K562 (cell line): ENCODE measurements at places on chromosomes 5 and 9.

DNA sequence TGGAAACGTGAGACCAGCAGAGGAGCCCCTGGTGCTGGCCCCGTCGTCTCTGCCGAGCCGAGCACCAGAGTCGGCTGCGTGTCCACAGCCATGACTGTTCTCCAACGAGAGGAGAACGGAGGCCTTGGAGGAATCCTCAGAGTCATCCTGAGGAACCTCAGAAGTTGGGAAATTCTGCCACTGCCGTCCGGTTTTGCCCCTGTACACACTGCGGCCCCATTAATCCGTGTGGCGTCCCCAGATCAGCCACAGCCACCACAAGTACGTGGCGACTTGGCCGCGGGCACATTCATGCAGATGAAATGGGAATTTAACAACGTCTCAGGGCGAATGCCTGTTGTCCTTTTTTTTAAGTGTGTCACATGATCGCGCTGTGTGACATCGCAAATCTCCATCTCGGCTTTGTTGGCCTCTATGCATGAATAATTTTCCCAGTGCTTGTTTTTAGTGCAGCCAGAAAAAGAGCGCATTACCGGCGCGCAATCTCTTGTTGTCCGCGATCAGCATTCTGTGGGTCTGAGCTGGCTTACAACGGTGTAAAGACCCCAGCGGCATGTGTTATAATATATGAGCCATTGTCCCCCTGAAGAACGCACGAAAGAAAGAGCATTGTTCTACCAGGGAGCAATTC is 323.0 kb upstream of the IRX4 start:
- DNase-seq, result no peak
- no peak overlapping the region for H3K4me3 ChIP-seq
- H3K27me3 ChIP-seq, result peaks cover 8% of the 10 kb centered on the region
- H3K27ac ChIP-seq, result no peak overlapping the region
- no peaks in the 10 kb centered on the region for H3K4me1 ChIP-seq

DNA sequence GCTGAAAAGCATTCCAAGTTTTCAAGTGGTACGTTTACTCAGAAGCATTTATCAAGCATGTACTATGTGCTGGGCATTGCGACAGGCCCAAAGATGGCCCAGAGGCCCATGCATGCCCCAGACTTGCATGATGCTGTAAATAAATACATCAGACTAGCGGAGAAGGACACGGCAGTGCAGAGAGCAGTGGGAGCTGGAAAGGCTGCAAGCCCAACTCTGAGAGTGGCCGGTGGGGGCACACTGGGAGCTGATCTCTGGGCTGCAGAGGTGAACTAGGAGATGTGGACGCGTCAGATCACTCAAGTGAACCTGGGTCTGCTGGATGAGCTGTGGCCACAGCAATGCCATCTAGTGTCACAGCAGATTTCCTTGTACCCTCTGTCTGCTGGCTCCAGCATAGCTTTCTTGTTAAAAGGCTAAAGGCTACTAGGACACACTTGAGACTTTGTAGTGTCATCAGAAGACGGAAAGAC is 246.9 kb downstream of the FANCC start:
- H3K4me3 ChIP-seq, result no peak overlapping the region
- H3K27ac ChIP-seq, result no peak overlapping the region

DNA sequence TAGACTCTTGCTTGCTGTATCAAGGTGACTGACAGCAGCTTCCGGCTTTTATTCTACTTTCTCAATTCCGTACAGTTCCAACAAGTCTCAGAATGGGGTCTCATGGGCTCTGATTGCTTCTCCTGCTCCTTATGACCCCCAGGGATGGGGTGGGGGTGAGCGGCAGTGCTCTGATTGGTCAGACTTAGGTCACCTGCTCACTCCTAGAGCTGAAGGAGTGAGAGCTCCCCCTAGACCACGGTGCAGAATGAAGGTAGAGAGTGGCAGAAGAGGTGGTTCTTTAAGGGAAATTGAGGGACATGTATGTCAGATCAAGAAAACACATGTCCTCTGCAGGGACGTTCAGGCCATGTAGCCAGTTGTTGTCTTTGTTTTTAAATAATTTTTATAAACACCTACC is 115.2 kb downstream of the C9orf152 start:
- peak; percentile 29 for DNase-seq
- H3K27me3 ChIP-seq, result no peaks in the 10 kb centered on the region
- no peak overlapping the region for H3K4me3 ChIP-seq
- H3K36me3 ChIP-seq, result no peaks in the 10 kb centered on the region

GRCh38 chr5:113510836-113511451 is 2.5 kb upstream of the YTHDC2 start:
- DNase-seq, result no peak
- peaks cover 6% of the 10 kb centered on the region; the same call in 1 of the 2 replicates for H3K4me1 ChIP-seq
- H3K4me3 ChIP-seq, result no peak overlapping the region
- H3K27ac ChIP-seq, result no peak overlapping the region
- peaks cover 7% of the 10 kb centered on the region for H3K36me3 ChIP-seq
- no peaks in the 10 kb centered on the region; the same call in 1 of the 2 replicates for H3K27me3 ChIP-seq

DNA sequence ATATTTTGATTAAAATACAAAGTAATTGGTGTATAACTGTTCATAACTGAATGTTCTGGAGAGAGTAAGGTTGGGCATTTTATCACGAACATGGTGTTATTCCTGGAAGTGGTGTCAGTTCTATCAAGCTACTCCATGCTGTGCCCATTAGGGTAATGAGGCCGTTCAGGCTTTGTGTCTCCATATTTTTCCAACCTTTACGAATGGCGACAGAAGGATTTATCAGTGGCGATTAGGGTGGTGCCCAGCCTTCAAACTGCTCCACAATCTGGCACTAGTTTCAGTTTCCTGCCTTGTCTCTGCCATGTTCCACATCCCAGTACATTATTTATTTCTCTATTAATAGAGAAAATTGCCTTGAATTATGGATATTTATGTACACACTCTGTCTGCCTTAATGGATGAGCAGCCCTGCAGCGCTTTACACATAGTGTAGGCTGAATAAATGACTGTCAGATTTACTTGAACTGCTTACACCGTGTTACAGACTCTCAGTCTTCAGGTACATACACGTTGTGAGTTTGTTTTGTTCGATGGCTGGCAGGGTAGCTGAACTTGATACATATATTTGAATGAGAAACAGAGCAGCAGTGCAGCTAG is 23.9 kb upstream of the TMC1 start:
- no peaks in the 10 kb centered on the region for H3K36me3 ChIP-seq
- H3K4me1 ChIP-seq, result no peaks in the 10 kb centered on the region; the same call in 1 of the 2 replicates
- H3K4me3 ChIP-seq, result no peak overlapping the region
- DNase-seq, result no peak

GRCh38 chr9:12880406-12881015 is 105.7 kb downstream of the LURAP1L start:
- no peak overlapping the region for H3K27ac ChIP-seq
- H3K27me3 ChIP-seq, result no peaks in the 10 kb centered on the region

DNA sequence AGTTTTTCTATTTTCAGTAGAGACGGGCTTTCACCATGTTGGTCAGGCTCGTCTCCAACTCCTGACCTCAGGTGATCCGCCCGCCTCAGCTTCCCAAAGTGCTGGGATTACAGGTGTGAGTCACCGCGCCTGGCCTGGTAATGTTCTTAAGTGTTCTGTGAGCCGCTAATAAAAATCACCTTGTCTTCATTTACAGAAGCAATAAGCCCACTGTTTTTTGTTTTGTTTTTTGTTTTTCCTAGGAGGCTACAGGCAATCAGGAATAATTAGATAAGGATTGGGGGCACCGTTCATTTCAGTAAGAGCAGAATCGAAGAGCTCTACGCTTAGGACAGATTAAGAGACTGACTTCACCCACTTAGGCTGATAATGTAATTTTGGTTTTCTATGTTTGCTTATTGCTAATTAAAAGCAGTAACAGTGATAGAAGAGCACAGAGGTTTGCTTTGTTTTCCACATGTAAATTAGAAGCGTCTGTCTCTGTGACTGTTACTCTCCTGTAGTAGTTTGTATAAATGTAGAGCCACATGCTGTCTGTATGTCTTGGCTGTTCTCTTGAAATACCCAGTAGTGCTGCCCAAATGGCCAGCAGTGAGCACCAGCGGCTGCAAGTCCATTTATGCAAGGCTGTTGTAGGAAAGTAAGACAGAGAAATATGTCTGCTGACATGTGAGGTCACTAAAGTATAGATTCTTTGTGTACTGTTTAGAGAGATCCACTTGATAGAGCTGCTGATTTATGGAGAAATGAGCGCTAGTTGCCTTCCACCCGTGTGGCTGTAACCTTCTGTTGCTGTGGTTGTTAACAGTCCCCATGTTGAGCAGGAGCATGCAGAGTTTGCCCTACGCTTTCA is 30.5 kb downstream of the TRIO start:
- H3K36me3 ChIP-seq, result no peaks in the 10 kb centered on the region
- no peak overlapping the region for H3K4me3 ChIP-seq
- no peak for DNase-seq
- no peaks in the 10 kb centered on the region for H3K4me1 ChIP-seq
- no peak overlapping the region for H3K27ac ChIP-seq

GRCh38 chr9:93267681-93268505 is 84.0 kb downstream of the WNK2 start:
- H3K4me1 ChIP-seq, result no peaks in the 10 kb centered on the region
- H3K27ac ChIP-seq, result no peak overlapping the region
- no peaks in the 10 kb centered on the region for H3K36me3 ChIP-seq
- H3K27me3 ChIP-seq, result peaks cover 11% of the 10 kb centered on the region

DNA sequence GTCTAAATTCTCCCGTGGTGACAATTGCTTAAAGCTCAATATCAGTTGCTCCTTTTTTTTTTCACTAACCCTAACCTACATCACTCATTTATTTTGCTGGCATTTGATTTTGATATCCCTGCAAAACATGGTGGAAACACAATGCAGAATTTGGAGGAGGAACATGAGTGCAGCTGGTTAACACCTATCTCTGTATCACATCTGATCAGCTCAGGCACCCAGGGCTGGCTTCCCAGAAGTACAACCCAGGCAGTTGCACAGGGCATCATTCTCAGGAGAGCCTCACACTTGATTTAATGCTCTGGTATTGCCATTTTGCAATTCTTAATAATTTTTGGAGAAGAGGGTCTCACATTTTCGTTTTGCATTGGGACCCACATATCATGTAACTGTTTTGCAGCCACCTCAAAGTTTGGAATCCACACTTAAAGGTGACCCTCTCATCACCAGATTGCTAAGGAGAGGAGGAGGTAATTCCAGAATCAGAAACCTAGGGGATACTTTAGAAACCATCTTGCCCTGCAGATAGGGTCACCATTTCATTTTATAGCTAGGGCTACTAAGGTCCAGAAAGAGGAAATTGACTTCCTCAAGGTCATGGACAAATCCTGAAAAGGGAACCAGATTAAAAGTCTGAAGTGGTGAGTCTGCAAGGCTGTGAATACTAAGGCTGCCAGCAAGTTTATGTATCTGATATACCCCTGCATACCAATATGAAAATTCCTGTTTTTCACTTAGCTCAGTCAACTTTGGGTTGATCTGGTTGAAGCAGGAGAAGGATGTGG is 19.3 kb upstream of the ADAM19 start:
- no peak overlapping the region for H3K4me3 ChIP-seq
- no peaks in the 10 kb centered on the region for H3K36me3 ChIP-seq
- DNase-seq, result no peak
- H3K27me3 ChIP-seq, result no peaks in the 10 kb centered on the region
- H3K27ac ChIP-seq, result no peak overlapping the region

- H3K27ac ChIP-seq, result no peak overlapping the region
- 0 out of 3 replicates have a peak, but pooled peaks cover 2% of the 10 kb centered on the region for H3K36me3 ChIP-seq
- DNase-seq, result no peak
- H3K27me3 ChIP-seq, result no peaks in the 10 kb centered on the region
Measured at GRCh38 chr5:82174919-82175219, 103.3 kb downstream of the RPS23 start.
